LoVo (cell line): ENCODE measurements at places on chromosomes 6 and 20.

DNA sequence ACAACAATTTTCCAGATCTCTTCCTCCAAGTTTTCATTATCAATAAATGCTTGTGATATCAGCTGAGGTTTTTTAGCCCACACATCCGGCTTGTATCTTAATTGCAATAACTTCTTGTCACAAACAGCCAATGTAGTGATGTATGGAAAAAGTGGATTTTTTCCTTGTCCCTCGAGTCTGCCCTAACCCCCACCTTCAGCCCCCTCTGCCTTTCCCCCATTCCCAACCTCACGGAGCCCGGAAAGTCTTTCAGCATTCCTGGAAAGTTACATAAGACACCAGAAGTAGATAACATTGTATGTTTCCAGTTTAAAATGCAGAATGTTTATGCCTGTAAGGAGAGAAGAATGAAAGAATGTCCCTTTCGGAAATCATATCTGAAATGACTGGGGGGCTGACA, 179.2 kb upstream of the PHACTR1 start:
- DNase-seq: no peak

DNA sequence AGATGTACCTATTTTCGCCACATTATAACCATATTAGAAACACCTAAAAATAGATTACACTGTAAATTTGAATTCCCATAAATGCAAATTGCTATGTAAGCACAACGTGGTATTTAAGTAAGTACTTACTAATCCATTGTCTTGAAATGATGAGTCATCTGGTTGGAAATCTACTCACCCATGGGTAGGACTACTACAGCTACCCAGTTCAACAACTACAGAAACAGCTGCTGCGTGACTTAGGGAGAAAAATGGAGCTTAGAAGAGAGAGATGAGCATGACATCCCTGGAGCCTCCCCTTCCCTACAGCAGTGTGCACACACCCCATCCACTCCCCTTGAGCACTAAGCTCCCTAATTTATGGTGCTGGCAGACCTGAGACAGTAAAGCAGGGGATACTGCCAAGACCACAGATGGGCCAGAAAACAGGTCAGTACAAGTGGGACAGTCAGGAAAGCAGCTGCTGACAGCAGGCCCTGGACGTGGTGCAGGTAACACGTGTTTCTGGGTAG, 26.9 kb downstream of the RRAGD start:
- DNase-seq: no peak

GRCh38 chr6:139291813-139292619, at the start of gene TXLNB:
TSS of gene TXLNB (minus strand) at chr6:139291998. CDS start at chr6:139288899, 3,099 bp downstream.
- DNase-seq: no peak

GRCh38 chr6:43144879-43145278, 26.2 kb upstream of the SRF start:
- DNase-seq: no peak

- no peak for DNase-seq
Measured at GRCh38 chr20:63330940-63331339, 30.2 kb downstream of the CHRNA4 start.

DNA sequence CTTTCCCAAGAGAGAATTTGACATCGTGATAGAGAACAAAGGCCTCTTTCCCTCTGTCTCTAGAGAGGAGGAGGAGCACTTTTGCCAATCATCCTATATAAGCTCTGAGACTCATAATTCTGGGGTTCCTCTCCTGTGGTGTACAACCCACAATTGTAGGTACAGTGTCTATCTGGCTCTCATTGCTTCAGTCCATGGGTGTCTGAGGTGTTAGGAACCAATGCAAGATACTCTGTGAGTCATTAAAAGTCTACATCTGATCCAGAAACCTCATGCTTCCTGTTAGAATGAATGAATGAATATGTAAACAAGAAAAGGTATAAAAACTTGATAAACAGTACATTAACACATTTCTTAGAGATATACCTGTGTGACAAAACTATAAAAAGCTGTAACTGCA, 356.7 kb downstream of the QKI start:
- no peak for DNase-seq

- no peak for DNase-seq
Measured at GRCh38 chr6:42269553-42269952, 51.9 kb upstream of the MRPS10 start.

- no peak for DNase-seq
Measured at GRCh38 chr20:35341366-35342028, 49.3 kb upstream of the FAM83C start.

DNA sequence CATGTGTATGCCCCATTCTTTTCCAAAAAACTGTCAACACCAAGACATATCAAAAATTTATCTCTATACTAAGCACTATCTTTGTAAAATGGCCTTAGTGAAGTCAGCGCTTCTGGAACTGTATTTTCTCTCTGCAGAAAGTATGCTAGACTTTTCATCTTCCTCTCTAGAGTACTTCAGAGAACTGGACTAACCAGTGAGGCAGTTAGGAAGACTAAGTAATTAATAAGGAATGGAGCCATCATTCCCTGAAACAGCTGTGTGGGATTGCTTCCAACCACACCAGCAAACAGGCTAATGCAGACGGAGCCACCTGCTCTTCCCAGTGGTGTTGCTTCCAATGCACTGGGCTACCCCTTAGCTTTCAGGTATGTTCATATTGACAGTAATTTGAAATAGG, 169.1 kb upstream of the FUT9 start:
- DNase-seq: no peak

- DNase-seq: no peak
Measured at GRCh38 chr6:162211022-162211421, 516.5 kb downstream of the PRKN start.

DNA sequence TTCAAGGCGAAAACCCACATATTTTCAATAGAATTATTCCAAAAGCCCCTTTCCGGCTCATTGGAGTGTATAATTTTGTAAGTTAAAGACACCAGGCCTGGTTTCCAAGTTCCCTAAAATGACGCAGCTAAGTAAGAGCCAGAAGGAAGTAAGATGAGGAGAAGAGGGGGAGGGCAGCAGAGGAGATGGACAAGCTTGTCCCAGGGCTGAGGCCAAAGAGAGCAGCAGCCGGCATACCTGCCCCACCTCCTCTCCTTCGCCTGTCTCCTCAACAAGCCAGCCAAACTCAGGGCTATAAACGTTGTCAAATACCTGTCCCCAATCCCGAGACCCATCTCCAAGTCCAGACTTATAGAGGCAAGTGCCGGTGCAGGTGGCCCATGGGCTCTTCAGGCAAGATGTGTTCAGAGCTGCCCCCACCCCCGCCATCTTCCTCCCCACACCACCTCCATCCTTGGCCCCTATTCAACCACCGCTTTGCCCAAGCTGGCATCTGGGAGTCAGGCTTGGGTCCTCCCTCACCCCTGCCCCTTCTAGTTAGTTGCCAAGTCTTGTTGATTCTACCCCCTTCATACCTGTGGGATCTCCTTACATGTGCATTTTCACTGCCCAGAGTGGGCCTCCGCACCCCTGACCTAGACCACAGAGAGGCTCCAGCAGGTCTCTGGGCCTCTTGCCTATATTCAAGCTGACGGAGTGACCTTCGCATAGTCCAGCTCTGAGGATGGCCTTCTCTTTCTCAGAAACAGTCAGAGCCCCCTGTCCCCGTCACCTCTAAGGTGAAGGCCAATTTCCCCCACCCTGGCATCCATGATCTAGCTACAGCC, 75.7 kb upstream of the SIRPA start:
- no peak for DNase-seq

- no peak for DNase-seq
Measured at GRCh38 chr6:32290886-32291450, 67.1 kb upstream of the NOTCH4 start.

- DNase-seq: no peak
Measured at GRCh38 chr20:40494248-40494647, 194.8 kb downstream of the MAFB start.
